ENCODE measurements at places on chromosomes 4 and X.

- no peak for DNase-seq
Observed at GRCh38 chr4:163173713-163174112, 7.0 kb upstream of the NAF1 start.

DNA sequence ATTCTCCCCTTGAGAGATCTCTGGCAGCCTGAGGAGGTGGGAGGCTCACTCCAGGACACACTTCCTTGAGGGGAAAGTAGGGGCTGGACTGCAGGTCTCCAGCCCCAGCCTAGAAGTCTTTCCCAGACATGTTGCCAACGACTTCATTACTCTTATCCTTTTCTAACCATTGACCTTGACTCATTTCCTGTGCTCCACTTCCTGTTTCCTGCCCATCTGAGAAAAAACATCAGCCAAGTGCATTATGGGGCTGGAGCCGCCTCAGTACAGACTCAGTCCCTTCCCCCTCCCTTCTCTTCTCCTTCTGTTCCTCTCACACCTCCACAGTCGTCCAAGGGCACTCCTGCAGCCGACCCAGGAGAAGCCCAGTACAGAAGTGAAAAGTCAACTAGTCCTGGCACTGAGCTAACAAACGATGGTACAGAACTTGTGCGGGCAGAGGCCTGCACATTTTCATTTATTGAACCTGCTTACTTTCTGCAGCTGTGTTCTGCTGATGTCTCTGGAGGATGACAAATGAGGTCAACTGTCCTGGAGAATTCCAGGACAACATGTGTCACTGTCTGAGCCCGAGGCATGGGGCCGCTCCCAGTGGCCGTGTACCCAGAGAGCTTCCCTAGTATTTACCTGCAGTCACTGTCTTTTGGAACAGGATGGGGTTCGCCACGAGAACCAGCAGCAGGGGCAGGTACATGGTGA, 20.1 kb downstream of the GPR143 start:
- DNase-seq, result no peak

DNA sequence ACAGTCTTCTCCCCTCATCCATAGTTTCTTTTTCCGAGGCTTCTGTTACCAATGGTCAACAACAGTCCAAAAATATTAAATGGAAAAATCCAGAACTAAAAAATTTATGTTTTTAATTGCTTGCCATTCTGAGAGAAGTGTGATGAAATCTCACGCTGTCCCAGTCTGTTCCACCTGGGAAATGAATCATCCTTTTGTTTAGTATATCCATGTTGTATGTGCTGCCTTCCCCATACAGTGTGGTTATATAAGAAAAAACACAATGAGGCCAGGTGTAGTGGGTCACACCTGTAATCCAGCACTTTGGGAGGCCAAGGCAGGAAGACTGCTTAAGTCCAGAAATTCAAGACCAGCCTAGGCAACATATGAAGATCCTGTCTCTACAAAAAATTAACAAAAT, 161.6 kb downstream of the CHIC2 start:
- DNase-seq, result no peak

DNA sequence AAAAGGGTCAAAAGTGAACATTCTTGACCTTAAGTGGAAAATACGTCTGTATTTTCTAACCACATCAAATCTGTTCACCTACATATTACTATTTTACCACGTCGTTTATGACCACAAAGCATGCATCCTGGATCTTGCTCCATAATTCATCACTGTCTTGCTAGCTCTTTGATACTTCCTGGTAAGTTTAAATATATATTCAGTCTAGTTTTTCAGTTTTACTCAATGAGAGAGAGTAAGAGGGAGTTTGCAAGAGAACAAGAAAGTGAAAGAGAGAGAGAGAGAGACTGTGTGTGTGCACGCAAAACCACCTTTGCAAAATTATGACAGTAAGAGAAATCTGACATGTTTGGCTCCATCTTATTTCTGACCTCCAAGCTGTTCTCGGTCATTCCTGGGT, 173.7 kb upstream of the GALNTL6 start:
- no peak for DNase-seq

- DNase-seq, result no peak
Observed at GRCh38 chrX:618761-619450, 11.7 kb upstream of the SHOX start.

GRCh38 chr4:81874661-81875515, 403.2 kb upstream of the RASGEF1B start:
- DNase-seq, result no peak

- DNase-seq, result no peak
Observed at GRCh38 chr4:152107736-152108500, 347.1 kb upstream of the GATB start.

DNA sequence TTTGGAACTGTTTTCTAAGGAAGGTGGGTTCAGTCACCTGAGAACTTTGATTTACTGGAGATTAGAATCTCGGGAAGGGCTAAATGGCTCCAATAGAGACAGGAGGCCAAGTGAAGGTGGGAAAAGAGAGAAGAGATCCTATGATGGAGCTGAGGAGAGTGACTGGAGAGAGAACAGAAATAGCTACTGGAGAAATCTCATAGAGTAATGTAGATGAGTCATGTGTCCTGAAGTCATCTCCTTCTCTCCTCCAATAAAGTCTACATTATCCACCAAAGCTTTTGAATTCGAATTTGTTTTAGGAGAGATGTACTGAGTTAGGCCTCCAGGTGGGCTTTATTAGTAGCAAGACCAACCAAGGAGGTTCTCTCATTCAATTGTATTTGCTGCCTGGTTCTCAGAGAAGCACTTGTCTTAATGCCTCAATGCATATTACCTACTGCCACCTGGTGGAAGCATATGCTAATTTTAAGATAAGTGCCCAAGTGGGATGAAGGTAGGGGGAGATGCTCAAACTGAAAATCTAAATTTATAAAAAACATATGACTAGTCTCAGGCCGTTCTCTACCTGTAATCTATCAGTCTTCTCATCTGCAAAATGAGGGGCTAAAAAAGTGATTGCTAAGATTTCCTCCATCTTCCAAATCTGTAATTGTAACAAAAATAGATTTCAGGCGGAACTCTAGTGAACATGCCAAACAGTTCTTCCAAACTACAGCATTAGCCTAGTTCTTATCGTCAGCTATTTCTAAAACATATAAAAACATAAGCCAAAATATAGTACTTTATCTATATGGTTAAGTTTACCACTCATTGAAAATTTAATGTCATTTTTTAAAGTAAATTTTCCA, 24.4 kb downstream of the TXK start:
- no peak for DNase-seq

- no peak for DNase-seq
Observed at GRCh38 chr4:155667222-155667567, 547 bp downstream of the GUCY1A1 start.

DNA sequence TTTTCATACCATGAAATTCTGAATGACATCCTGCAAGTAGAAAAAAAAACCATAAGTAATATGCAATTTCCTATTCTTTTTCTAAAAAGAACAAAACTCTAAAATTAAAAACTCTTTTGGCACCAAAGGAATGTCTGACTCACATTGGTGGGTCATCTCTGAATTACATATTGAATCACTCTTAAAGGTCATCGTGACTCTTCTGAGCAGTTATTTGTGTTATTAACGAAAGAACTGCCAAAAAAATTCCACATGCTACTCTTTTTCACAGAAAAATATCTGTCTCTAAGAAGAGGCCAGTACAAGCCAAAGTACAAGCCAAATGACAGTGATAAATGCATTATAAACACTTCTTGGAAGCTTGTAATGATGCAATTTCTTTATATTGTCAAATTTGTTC, 282.2 kb downstream of the GUCY2F start:
- DNase-seq, result no peak
